Activated CD4-positive, alpha-beta T cell treated with anti-CD3 and anti-CD28 coated beads for 48 hours (primary cell): ENCODE measurements at places on chromosomes 7 and 10.

DNA sequence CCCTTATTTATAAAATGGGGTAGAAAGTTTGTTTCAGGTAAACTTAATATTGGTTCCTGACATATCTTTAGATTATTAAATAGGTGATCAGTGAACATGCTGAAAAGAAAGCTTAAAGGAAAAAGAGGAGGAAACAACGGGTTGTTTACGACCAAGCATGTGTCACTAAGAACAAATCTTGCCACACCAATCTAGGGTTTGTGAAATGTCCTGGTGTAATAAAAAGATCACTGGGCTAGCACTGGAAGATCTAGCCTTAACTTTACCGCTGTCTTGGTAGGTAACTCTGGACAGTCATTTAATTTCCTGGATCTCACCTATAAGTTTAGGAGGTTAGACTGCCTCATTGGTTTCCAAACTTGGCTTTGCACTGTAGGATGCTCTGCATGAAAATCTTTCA, 19.0 kb downstream of the VPS26A start:
- no peak for DNase-seq

- DNase-seq = no peak
These were observed 14.2 kb upstream of the FOXK1 start for GRCh38 chr7:4667776-4668509.

GRCh38 chr7:22842383-22842941, 19.8 kb upstream of the TOMM7 start:
- no peak for DNase-seq

DNA sequence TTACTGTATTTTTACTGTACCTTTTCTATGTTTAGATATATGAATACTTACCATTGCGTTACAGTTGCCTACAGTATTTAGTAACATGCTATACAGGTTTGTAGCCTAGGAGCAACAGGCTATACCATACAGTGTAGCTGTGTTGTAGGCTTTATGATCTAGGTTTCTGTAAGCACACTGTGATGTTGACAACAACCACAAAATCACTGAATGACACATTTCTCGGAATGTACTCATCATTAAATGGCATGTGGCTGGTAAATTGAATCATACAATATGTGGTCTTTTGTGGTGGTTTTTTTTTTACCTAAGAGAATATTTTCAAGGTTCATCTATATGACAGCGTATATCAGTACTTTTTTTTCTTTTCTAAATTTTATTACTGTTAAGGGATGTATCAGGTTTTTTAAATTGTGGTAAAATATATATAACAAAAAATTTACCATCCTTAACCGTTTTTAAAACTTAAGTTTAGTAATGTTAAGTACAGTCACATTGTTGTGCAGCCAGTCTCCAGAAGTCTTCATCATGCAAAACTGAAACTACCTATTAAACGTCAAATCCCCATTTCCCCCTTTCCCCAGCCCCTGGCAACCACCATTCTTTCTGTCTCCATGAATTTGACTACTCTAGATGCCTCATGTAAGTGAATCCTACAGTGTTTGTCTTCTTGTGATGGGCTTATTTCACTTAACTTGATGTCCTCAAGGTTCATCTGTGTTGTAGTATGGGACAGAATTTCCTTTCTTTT, 21.5 kb downstream of the BTAF1 start:
- DNase-seq = peak; percentile 25

GRCh38 chr10:58660575-58661255, 148.0 kb downstream of the BICC1 start:
- DNase-seq = no peak

DNA sequence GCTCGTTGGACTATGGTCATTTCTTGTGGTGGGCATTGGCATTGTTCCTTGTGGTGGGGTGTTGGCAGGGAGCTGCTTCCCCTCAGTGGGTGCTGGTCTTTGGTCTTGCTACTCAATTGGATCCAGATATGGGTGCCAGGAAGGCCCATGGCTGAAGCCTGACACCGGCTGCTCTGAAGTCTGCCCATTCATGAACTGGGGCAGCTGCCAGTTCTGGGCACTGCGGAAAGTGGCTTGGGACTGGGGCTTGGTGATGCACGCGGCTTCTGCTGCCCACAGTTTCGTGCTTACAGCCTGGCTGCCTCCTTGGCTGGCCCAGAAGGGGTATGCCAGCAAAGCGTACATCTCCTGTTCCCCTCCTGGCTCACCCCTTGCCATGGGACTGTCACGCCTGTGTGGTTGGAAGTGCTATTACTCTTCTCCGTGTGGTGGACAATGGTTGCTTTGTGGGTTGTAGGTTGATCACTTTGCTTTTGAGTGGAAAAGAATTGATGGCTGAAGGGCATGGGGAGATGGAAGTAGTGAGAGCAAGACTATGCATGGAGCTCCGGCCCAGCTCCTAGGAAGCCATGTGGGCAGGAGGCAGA, 54.7 kb downstream of the ADAMTS14 start:
- DNase-seq = no peak

GRCh38 chr7:44087911-44088838, 5.8 kb upstream of the POLM start:
- no peak for DNase-seq

- no peak for DNase-seq
These were observed 49.4 kb downstream of the SCRN1 start for GRCh38 chr7:29940199-29940598.

DNA sequence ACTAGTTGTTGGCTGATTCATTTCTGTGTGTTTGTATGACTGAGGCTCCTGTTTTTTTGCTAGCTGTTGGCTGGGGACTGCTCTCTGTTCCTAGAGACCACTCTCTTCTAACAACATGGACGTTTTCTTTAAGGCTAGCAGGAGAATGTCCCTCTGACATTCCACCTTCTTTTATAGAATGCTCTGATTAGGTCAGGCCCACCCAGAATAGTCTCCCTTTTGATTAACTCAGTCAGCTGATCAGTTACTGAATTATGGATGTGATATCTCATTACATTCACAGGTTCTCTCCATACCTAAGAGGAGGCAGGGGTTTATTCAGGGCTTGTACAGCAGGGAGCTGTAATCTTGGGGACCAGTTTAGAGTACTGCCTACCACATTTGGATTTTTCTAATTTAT, 175.6 kb upstream of the RHOBTB1 start:
- no peak for DNase-seq

- DNase-seq = no peak
These were observed 32.0 kb downstream of the NRAP start for GRCh38 chr10:113631684-113632367.

GRCh38 chr10:13453896-13454295, 74.9 kb downstream of the BEND7 start:
- peak; percentile 56 for DNase-seq

- no peak for DNase-seq
These were observed 19.6 kb upstream of the GOLGA7B start for GRCh38 chr10:97830064-97830463.

DNA sequence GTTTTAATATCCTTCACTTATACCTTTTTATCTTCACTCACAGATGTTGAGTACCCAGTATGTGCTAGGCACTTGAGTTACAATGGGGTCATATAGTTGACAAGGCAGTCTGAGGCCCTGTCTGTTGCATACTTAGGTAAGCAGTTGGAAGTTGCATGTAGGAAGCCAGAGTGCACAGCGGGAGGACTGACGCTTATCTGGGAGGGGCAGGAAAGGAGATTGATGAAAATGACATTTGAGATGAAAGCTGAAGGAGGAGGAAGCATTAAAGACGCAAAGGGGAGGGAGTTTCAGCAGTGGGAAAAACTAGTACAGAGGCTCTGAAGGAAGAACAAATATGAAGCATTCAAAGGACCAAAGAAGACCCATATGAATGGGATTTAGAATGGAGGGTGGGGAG, 266.2 kb downstream of the HTR7 start:
- no peak for DNase-seq

DNA sequence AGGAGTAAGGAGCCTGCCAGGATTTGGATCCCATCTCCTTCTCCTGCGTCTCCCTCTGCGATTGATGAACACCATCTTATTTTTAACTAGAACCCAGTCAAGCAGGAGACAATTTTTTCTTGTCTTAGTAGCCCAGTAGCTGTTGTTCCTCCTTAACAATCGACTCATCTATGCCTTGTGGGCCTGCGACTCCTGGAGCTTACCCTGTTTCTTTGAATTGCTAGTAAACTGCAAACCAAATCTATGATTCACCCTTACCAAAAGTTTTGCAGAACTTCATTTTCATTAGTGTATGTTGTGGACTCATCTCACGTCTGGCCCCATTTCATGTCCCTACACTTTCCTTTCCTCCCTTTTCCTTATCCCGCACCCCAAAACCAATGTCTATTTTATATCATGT, 37.7 kb downstream of the TRIL start:
- no peak for DNase-seq

- DNase-seq = peak; percentile 61
These were observed 309.7 kb downstream of the CSTF2T start for GRCh38 chr10:51389415-51390321.

DNA sequence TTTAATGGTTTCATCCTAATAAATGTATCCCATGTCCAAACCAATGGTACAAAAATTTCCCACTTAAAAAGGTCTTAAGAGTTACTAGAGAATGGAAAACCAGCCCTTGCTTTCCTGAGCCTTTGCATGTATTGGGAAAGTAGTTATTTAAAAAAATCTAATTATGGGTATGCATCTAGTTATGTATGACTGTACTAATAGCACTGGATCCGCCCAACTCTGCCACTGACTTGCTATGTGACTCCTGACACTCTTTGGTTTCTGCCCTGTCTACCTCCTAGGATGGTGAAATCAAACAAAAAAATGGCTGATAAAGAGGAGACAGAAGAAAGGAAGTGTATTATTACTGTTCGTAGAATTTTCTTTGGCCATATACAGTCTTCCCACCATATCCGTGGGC, 110.4 kb upstream of the CCDC6 start:
- DNase-seq = no peak

GRCh38 chr10:91220954-91221675, 652 bp downstream of the PCGF5 start:
- DNase-seq = peak; percentile 44

DNA sequence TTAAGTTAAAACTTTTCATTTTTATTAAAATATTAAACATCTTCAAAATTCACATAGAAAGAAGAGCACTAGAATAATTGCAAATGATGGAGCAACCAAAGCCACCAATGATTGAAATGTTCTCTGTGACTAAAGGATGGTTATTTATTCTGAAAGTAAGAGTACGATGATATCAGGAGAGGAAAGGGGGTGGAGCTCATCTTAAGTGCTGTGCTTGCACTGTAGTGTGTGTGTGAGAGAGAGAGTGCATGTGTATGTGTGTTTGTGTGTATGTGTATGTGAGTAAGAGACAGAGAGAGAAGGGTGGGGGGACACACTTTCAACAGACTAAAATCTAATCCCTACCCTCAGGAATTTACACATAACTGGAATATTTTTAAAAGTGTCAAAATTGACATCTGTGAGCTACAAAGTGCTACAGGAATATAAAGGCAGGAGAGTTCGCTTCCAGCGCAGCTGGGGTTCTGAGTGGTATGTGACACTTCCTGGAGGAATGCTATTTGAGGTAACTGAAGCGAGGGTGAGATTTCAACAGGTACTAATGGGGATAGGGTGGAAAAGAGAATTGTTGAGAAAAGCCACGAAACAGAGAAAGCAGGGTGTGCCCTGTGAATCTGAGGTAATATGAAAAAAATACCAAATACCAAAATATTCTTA, 57.2 kb upstream of the SMNDC1 start:
- DNase-seq = peak; percentile 38

- DNase-seq = no peak
These were observed 136.7 kb downstream of the HECW1 start for GRCh38 chr7:43248961-43249822.

DNA sequence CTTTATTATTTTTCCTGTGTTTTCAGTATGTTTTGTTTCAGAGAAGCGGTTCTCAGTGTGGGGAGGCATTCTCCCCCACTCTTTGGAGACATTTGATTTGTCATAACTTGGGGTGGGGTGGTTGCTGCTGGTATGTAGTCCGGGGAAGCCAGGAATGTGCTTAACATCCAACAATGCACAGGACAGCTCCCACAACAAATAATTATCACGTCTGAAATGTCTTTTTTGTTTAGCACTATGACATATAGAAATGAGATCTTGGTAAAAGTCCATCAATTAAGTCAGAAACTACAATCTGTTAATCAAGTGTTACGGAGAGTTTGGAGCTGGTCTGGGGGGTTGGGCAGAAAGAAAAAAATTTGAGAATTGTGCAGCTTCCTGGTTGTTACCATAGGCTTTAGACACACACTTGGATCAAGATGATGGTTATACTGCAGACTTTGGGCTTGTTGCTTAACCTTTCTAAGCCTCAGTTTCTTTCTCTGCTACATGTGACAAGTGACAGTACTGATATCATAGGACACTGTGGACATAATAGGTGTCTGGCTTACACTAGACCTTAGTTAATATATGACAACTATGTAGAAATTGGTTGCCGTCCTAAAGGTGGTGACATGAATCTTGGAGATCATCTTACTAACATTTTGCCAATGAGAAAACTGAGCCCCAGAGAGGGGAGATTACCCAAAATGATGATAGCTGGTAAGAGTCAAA, 113.7 kb downstream of the LRMDA start:
- no peak for DNase-seq

GRCh38 chr10:31083765-31084184, 52.1 kb upstream of the ZNF438 start:
- DNase-seq = peak; percentile 80

DNA sequence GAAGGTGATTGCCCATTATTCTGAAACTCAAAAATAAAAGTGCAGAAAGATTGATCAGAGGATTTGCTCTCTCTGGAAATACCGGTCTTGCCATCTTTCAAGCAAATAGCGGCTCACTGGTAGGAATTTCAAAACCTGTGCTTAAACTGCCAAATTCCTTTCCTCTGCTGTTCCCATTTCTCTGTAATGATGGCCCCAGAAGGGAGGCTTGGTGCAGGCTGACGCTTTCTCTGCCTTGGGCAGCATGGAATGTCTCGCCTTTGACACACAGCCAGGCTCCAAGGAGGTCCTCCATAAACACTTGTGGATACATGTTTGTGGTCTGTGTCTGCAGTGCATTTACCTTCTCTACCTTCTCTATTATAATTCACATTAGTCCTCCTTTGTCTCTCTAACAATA, 146.8 kb downstream of the HIBADH start:
- no peak for DNase-seq

DNA sequence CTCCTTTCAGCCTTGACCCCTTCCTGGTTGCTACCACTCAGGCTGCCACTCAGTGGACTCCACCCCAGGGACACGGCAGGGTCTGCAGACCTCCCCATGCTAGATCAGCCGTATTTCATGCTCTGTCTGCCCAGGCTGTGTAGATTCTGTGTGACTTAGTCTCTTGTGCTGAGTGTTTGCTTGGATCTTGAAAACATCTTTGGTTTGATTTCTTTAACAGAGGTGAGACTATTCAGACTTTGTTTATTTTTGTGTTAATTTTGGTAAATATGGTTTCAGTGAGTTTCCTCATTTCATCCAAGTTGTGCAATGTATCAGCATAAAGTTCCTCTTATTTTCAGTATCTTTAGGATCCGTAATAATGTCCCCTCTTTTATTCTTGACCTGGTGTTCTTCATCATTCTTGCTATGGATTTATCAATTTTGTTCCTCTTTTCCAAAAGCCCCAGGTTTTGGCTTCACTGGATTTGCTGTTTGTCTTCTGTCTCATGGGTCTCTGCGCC, 21.2 kb upstream of the PWWP2B start:
- no peak for DNase-seq

DNA sequence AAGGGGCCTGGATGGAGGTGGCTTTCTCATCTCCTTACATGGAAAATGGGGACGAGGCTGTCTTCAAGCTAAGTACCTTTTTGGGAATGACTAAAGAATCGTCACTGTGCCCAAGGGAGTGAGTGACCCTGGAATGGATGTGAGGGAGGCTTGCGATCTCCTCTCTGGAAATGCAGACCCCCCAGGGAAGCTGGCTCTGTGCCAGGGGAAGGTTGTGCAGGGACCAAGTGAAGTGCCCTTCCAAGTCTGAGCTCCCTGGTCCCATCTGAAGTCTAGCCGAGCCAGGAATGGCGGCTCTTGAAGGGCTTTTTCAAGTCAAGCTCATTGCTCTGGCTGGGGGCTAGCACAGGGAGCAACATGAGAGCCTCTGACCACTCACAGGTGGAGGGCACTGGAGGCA, 180.9 kb upstream of the LYZL2 start:
- no peak for DNase-seq
